Effector memory CD8-positive, alpha-beta T cell (primary cell): ENCODE measurements at places on chromosomes 16 and 17.
A peak's percentile ranks its signal among the peaks of the same experiment; 100 is the strongest.

DNA sequence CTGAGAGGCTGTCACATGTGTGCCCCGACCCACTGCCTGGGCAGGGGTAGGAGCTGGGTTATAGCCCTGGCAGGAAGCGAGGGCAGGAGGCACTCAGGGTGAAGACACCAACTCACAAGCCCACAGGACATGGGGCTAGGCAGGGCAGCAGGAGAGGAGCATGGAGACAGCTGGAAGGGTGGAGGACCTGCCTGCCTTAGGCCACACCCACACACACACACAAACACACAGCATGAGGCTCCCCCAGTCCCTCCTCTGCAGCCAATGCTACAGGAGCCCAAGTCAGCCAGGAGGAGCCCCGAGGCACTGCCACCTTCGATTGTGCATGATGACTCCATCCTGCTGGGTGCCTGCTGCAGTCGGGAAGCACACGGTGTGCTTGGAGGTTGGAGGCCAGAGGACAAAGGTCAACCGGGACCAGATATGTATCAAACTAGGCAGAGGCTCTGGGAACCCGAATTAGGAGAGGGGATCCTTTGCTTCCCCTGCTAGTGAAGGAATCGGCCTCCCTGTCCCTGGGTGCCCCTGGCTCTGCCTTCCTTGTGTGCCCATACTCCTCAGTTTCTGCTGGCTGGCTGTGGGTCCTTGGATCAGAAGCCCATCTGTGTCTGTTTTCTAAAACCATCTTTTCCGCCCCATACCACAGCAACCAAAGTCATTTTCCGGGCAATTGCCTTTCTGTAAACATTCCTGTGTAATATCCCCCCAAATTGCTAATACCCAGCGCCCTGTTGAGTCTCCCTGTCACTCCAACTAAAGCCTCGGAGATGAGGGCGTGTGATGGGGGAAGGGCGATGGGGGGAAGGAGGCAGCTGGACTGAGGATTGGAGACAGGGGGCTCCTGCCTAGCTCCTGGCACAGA, 20.5 kb downstream of the SRCIN1 start:
- peaks cover 64% of the 10 kb centered on the region for H3K27me3 ChIP-seq
- DNase-seq = no peak
- no peak overlapping the region for H3K27ac ChIP-seq

GRCh38 chr16:48231727-48232492, 12.2 kb upstream of the LONP2 start:
- H3K36me3 ChIP-seq = no peaks in the 10 kb centered on the region
- H3K27me3 ChIP-seq = peaks cover 9% of the 10 kb centered on the region
- no peak for DNase-seq
- H3K4me1 ChIP-seq = no peaks in the 10 kb centered on the region
- no peak overlapping the region for H3K4me3 ChIP-seq
- peak overlapping the region; percentile 33 for H3K27ac ChIP-seq

- H3K4me3 ChIP-seq = no peak overlapping the region
- no peaks in the 10 kb centered on the region for H3K36me3 ChIP-seq
- peaks cover 7% of the 10 kb centered on the region for H3K4me1 ChIP-seq
- DNase-seq = no peak
- no peaks in the 10 kb centered on the region for H3K27me3 ChIP-seq
These were observed 37.9 kb downstream of the LYRM1 start for GRCh38 chr16:20938426-20938825.

- H3K4me3 ChIP-seq = no peak overlapping the region
- no peaks in the 10 kb centered on the region for H3K4me1 ChIP-seq
- no peaks in the 10 kb centered on the region for H3K27me3 ChIP-seq
- H3K27ac ChIP-seq = no peak overlapping the region
These were observed 470.9 kb upstream of the SOX9 start for GRCh38 chr17:71649941-71650350.

DNA sequence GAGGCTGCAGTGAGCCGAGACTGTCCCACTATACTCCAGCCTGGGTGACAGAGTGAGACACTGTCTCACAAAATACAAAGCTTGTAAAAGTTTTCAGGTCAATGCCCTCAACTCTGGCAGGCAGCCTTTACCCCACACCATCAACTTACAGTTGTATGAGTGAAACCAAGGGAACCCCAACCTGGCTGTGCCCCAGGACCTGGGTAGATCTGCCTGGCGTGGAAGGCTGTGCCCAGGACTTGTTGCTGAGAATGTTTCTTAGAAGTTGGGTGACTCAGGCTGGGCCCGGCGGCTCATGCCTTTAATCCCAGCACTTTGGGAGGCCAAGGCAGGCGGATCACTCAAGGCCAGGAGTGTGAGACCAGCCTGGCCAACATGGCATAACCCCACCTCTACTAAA, 7.8 kb downstream of the CES3 start:
- H3K27ac ChIP-seq = no peak overlapping the region
- no peaks in the 10 kb centered on the region for H3K4me1 ChIP-seq
- no peak for DNase-seq
- H3K27me3 ChIP-seq = peaks cover 7% of the 10 kb centered on the region
- H3K36me3 ChIP-seq = no peaks in the 10 kb centered on the region

DNA sequence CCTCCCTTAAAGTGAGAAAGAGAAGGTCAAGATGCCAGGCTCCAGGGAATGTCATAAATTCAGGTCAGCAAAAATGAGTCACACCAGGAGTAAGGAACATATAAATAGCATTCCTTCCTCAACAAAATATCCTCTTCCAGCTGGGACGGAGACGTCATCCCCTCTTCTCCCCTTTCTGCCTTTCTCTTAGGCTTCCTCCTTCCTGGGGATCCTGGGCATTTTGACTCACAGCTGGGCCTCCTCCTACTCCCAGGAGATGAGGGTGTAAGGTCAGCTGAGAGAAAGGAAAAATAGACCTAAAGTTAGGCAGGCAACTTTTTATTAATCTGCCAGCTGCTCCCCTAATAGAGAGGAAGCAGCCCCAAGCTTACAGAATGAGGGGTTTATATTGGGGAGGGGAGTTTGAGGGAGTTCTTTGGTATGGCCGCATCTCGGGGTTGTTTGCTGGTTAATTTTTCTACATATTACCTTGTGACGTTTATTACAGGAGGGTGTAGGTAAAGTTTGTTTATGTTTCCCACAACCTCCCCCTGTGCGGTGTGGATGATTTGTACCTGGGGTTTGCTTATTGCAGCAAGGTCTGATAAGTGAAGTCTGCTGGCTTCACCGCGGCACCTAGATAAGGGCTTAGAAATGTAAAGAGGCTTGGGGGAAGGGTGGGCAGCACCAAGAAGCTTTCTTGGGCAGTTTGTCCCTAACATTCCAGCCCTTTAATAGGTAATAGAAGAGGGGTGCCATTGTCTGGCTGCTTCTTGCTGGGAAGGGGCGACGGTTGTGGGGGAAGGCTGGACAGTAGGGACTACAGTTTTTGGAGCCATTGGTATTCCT, 7.1 kb upstream of the ZNF747 start:
- DNase-seq = no peak
- peaks cover 7% of the 10 kb centered on the region for H3K36me3 ChIP-seq
- H3K4me3 ChIP-seq = no peak overlapping the region
- no peak overlapping the region for H3K27ac ChIP-seq

DNA sequence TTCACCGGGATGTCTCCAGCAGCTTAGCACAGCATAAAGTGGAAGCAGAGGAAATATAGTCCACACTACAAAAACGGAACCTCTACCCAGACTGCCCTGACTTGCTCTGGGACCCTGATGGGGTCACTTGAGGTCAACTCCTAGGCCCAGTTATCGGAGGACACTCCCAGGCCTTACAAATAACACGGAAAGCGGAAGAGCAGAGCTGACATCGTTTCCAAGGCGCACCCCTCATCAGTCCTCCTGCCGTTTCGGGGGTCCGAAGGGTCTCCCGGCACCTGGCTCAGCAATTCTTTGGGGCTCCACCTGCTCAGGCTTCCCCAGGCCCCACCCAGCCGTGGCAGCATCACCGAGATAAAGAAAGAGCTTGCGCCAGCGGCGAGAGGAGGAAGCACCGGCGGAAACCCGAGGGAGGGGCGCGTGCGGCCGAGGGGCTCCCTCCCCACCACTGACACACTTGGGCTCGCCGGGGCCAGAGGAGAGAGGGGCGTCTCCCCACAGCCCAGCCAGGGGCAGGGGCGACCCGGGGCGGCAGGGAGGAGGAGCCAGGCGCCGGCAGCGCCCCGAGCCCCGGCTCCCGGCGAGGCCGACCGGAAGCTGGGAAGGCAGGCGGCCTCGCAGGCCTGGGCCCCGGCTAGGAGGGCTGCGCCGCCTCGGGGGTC, 727 bp downstream of the CORO7 start:
- H3K4me3 ChIP-seq = peak overlapping the region; percentile 86
- peak; percentile 64 for DNase-seq
- no peaks in the 10 kb centered on the region for H3K27me3 ChIP-seq
- peak overlapping the region; percentile 98 for H3K27ac ChIP-seq
- H3K36me3 ChIP-seq = peaks cover 62% of the 10 kb centered on the region
- H3K4me1 ChIP-seq = peaks cover 27% of the 10 kb centered on the region

GRCh38 chr16:67917852-67918236, 13.8 kb downstream of the CTRL start:
- H3K4me3 ChIP-seq = no peak overlapping the region
- H3K27ac ChIP-seq = peak overlapping the region; percentile 30
- H3K27me3 ChIP-seq = no peaks in the 10 kb centered on the region
- peaks cover 28% of the 10 kb centered on the region for H3K4me1 ChIP-seq
- no peak for DNase-seq

GRCh38 chr17:79802039-79802735, 5.3 kb upstream of the CBX8 start:
- H3K36me3 ChIP-seq = peaks cover 54% of the 10 kb centered on the region
- DNase-seq = no peak
- H3K27me3 ChIP-seq = peaks cover 86% of the 10 kb centered on the region
- H3K4me1 ChIP-seq = peaks cover 29% of the 10 kb centered on the region

DNA sequence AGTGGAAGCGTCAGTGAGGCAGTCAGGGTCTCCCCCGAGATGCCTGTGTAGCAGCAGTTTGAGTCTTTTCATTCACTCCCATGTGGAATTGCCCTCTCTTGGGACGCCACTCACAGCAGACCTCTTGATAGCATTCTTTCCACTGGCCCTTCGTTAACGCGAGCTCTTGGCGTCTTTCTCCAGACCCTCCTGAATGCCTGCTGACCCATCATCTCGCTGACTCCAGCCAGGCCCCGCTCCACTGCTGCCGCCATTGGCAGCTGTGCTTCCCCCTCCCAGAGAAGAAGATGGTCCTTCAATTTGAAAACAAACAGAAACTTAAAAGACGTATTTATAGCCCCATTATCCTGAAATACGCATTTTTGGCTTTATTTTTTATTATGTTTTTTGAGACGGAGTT, 63.1 kb downstream of the SEC14L1 start:
- H3K36me3 ChIP-seq = peaks cover 71% of the 10 kb centered on the region
- no peak overlapping the region for H3K27ac ChIP-seq
- DNase-seq = no peak
- H3K4me1 ChIP-seq = no peaks in the 10 kb centered on the region

DNA sequence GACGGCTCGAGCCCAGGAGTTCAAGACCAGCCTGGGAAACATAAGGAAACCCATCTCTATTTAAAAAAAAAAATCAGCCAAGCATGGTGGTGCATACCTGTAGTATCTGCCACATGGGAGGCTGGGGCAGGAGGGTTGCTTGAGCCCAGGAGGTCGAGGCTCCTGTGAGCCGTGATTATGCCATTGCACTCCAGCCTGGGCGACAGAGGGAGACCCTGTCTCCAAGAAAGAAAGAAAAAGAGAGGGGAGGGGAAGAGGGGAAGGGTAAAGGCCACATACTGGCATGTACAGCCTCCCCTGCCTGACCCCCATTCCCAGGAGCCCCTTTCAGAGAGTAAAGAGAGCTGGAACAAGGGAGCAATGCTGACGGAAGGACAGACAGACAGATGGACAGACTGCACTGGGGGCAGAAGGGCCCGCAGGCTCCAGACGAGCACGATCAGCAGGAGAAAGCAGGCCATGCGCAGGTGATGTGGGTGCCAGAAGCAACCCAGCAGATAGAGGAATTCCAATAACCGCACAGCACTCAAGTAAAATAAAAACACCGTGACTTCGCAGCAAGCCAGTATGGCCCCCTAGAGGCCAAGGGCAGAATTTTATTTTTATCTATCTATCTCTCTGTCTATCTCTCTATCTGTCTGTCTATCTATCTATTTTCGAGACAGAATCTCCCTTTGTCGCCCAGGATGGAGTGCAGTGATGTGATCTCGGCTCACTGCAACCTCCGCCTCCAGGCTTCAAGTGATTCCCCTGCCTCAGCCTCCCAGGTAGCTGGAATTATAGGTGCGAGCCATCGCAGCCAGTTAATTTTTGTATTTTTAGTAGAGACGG, 27.1 kb upstream of the SNN start:
- no peaks in the 10 kb centered on the region for H3K36me3 ChIP-seq
- H3K4me3 ChIP-seq = peak overlapping the region; percentile 22
- peak; percentile 40 for DNase-seq
- no peak overlapping the region for H3K27ac ChIP-seq
- H3K27me3 ChIP-seq = peaks cover 8% of the 10 kb centered on the region

- H3K4me3 ChIP-seq = no peak overlapping the region
- H3K27ac ChIP-seq = no peak overlapping the region
- H3K4me1 ChIP-seq = peaks cover 17% of the 10 kb centered on the region
- H3K27me3 ChIP-seq = no peaks in the 10 kb centered on the region
- DNase-seq = no peak
These were observed 62.0 kb downstream of the GAS7 start for GRCh38 chr17:10136258-10136981.

DNA sequence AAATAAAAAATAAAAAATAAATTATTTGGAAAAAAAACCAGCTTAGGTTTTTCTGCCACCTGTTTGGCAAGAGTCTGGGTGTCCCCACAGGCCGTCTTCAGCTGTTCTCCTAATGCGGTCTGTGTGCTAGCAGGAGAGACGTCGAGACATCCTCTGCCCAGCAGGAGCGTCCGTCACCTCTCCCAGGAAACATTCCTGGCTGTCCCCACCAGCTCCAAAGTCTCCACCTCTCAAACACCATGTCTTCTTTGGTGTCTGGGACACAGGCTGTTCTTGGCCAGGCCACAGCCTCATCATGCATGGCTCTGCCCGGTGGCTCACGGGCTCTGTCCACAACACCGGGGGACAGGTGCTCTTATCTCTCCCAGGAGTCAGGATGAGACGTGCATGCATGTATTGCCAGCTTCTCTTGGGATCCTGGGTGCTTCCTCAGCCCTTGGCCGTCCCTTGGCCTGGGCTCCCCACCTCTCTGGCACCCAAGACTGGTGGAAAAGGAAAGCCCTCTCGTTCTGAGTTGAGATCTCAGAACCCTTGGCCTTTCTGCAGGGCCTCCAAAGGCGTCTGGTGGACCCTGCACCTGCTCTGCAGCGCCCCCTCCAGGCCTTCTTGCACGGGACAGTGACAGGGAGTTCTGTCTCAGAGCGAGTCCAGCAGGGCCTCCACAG, 84.9 kb upstream of the CBX4 start:
- peaks cover 7% of the 10 kb centered on the region for H3K4me1 ChIP-seq
- H3K27ac ChIP-seq = no peak overlapping the region
- DNase-seq = peak; percentile 12
- no peak overlapping the region for H3K4me3 ChIP-seq
- peaks cover 45% of the 10 kb centered on the region for H3K27me3 ChIP-seq

- H3K36me3 ChIP-seq = peaks cover 44% of the 10 kb centered on the region
- no peak for DNase-seq
- no peak overlapping the region for H3K27ac ChIP-seq
These were observed 11.2 kb downstream of the CBFB start for GRCh38 chr16:67040166-67040565.
